ENCODE measurements at places on chromosomes 6 and 20.

DNA sequence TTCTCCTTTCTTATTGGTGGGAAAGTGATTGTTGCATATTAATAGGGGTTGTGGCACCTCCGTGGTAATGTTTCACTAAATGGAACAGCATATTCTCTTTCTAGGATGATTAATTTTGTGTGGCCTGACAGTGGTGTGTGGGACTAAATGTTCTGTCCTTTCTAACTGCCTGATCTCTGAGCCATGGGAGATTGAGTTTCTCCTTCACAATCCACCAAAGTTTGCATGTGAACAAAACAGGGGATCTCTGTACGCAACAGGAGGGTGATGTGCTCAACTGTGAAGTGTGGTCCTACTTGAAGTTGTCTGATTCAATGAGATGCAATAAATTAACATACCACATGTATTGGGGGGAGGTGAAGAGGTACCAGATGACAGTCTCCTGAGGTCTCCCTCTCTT, 19.3 kb downstream of the BCAS1 start:
- DNase-seq, result no peak

DNA sequence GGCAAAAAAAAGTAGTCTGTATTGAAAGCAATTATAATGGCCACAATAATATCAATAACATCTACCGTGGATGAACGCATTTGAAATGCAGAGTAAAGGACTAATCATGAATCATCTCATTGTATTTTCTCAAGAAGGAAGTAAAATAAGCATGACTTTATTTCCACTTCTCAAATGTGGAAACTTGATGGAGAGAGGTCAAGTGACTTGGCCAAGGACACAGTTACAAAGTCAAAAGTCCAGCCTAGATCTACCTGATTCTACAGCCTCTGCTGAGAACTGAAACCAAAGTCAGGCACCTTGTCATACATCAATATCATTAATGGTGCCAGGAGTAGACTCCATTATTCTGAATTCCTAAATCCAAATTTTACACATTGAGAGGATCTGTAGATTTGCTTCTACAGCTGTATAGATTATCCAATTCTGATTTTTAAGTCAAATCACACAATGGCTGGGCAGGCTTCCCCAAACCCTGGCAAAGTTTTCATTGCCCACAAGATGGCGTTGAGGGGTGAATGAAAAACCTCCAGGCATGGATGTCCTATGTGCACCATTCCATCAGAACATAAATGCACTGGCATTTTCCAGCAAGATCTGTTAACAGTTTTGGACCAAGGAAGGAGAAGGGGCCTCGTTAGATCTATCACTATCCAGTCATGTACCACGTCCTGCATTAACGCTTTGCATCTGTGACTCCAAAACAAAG, 423.1 kb downstream of the MAFB start:
- DNase-seq, result no peak

GRCh38 chr6:119344306-119344705, 5.3 kb downstream of the MAN1A1 start:
- no peak for DNase-seq

DNA sequence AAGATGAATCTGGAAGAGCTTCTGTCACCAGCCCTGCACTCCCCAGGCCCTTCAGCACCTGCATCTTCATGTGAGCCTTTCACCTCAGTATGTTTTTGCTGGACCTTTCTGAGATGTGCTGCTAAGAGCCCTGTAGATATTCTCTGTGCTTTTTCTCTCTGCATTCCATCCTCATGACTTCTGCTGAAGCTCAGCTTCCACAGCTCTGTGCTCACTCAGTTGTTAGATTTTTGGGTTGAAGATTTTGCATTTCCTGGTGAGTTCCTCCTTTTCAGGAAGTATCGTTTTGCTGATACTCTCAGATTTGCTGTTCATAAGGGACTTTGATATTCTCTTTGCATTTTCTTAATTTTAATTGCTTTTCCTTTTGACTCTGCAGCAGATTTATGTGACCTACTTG, 18.3 kb downstream of the KIAA1586 start:
- no peak for DNase-seq

DNA sequence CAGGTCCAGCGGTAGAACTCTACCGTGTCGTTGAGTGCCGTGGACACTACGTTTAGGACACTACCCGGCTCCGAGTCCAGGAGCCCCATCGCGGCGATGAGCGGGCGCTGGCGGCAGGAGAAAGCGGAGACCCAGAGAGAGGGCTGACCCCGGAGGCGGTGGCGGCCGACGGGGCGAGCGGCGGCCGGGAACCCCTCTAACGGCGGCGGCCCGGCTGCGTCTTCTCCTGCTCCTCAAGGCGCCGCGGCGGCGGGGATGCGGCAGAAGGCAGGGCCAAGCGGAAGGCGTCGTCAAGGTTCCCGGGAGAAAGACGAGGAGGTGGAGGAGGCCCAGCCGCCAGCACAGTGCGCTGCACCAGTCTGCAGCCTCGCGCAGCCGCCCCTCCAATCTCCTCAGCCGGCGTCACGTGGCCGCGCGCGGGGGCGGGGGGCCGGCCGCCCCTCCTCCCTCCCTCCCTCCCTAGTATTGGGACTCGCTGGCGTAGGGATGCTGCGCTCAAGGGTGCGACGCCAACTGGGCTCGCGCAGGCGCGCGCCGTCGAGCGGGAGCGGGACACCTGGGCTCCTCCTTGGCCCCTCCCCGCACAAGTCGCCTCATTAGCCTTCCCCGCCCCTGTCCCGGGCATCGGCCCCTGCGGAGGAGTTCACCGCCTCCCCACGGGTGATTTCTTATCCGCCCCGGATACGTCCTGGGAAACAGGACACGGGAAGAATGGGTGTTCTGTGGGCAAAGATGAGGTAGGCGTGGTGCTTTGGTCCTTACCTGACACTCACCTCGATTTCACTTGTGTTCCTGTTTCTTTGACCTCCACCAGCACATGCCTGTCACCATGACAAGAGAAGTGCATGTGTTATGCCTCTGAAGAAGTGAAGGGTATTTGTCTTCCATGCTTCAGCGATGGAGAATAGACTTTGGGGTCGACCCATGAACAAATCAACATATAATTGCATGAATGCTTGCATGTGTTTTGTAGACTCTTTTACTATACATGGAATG, at the start of gene ELOVL4:
TSS of gene ELOVL4 (minus strand) at position 363 of the 996 bp plus-strand sequence. CDS start at position 89, 274 bp downstream.
- no peak for DNase-seq

DNA sequence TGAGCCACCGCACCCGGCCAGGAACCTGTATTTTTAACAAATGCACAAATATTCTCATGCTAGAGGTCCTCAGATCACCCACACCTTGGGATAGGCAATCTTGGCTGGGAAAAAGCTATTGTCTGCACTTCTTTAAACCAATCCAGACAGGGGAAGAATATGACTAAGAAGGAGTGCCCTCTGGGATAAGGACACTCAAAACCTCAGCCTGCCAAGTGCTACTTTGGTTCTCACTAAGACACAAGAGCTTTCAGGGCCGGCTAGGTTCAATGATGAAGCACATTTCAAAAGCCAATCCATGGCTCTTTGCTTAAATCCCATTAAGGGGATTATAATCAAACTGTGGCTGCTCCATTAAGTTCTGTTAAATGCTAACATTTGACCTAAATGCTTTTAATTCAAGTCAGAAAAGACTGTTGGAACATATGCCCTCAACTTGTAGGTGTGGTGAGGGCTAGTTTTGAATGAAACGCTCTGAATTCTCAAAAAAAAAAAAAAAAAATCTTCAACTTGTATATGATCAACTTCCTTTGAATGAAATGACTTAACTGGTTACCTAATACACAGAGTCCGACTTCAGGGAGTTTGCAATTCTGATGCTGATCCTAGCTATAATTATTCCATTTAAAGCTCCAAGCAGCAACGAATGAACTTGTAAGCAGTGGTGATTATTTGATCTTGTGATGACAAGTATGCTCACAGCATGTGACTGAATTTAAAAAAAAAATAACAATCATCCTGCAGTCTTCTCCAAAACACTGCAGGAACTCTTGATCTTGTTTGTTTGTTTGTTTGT, 56.6 kb downstream of the SLC23A2 start:
- DNase-seq, result no peak

GRCh38 chr6:148495029-148495428, 152.4 kb downstream of the SASH1 start:
- DNase-seq, result no peak

DNA sequence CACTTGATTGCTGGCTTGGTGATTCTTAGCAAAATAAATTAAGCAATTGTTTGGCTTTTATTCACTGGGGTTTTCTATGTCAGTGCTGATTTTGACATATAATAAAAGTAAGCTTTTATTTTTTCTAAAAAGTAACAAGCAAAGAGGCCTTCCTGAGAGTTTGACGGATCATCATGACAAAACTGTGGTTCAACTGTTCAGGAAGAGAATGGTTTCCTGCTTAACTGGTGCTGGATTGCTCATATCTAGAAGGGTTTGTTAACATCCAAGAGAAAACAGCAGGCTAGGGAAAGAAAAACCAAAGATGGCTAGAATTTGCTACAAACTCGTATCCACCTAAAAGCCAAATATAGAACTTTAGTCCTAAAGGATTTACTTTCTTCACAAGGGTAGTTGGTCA, 21.2 kb downstream of the SERPINB1 start:
- DNase-seq, result no peak

GRCh38 chr6:71524201-71524600, 235.6 kb downstream of the OGFRL1 start:
- no peak for DNase-seq

- no peak for DNase-seq
Measured at GRCh38 chr6:68637782-68638181, 2.7 kb downstream of the ADGRB3 start.

DNA sequence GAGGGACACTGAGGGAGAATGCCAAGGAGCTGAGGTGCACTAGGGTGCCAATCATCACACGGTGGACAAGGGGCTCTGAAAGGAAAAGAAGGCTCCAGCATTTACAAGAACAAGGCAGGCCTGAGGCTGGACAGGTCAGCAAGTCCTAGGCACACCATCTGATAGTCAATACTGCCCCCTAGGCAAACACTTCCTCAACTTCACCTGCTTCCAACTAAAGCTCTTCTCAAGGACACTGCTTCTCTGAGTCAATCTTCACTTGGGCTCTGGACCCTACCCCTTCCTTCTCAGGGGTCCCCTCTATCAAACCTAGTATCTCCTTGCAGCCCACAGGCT, 37.7 kb upstream of the SLC4A11 start:
- DNase-seq, result no peak

DNA sequence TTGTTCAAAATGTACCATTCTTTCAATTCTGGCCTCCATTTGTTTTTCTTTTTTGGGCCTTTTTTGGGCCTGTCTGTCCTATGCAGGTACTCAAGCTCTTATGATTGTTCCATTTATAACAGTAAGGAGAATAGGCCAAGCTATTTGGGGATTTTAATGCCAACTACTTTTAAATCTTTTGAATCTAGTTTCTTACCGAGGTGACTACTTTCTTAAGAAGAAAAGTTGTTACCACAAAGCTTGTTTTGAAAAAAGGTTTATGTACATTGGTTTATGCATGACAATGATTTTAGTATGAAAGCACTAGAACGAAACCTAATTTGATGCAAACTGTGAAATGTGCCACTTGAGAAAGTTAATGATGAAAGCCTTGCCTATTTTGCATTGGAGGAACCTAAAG, 98.3 kb upstream of the MTHFD1L start:
- no peak for DNase-seq

DNA sequence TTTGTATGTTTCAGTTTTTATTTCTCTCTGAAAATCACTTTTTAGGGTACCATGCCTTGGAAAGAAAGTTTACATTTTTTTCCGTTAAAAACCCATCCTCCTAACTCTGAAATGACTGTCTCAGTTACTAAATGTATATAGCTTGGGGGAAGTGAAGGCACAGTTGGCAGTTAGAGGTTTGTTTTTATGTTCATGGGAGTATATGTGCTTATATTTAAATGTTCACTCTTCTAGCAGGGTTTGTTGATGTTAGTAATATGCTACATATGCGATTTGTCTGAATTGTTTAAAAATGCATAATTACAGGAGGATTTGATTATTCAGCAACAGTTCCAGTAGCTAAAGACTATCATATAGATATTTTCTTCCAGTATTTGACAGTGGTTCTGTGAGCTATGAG, 31.1 kb downstream of the CDKAL1 start:
- DNase-seq, result no peak

- DNase-seq, result no peak
Measured at GRCh38 chr20:23998392-23998791, 9.8 kb upstream of the GGTLC1 start.

DNA sequence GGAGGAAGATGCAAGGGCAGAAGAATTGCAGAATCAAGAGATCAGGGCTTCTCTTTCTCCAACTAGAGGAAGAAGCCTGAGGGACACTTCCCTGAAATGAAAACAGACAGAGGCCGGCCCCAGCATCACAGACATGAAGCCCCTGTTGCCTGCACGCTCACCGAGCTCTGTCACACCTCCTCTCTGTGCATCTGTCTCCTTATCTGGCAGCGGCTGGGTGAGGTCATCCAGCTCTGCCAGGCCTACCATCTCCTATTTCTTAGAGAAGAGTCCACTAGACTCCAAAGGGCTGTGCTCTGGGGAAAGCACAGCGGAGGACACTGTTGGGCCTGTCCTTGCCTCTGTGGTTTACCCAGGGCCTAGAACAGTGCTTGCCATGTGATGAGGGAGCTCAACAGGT, 71.9 kb upstream of the MLN start:
- no peak for DNase-seq

- DNase-seq, result no peak
Measured at GRCh38 chr6:36822506-36823269, 16.6 kb downstream of the CPNE5 start.

DNA sequence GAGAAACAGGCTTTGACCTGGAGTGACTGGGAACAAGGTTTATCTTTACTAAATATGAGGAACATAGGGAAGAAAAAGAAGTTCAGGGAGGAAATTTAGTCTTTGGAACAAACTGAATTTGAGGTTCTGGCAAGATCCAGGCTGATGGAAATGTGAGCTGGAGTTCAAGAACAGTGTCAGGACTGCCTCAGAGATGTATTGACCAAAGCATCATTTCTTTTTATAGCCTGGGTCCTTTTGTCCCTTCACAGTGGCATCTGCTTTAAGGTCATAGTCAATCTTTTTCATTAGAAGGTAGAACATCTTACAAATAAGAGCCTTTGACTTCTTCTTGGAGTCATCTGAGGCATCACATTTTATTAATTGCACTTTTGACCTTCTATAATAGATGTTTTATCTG, 326.5 kb upstream of the QKI start:
- no peak for DNase-seq

- no peak for DNase-seq
Measured at GRCh38 chr6:3085074-3085473, 16.8 kb downstream of the RIPK1 start.

DNA sequence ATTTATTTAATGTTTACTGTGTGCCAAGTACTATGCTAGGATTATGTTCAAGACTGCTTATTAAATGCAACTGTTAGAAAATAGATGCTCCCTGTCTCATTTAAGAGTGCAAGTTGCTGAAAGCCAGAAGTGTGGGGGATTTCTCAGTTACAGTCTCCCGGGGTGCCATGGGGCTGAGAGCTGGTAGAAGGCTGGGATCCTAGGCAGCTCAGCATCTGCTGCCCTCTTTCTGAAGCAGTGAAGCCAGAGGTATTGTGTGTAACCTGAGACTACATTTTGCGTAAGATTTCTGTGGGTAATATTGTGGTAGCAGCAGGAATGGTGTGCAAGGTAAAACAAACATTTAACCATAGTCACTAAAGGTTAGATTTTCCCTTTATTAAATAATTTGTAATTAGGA, 120.6 kb downstream of the AKAP7 start:
- DNase-seq, result no peak

DNA sequence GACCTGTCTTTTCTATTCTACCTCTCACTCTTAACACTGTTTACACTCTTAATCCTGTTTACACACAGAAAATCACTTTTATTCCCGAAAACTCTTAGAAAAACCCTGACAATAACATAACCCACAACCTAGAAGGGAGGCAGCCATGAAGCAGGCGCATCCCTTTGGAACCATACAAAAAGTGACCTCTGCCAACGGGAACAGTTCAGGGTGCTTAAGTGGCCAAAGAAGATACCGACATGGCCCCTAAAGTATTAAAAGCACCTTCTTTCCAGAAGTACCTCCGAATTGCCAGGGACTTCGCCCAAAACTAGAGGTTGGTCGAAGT, 490 bp downstream of the MMUT start:
- DNase-seq, result no peak

Data from naive B cell (primary cell).